ENCODE measurements at places on chromosomes 4 and X.

DNA sequence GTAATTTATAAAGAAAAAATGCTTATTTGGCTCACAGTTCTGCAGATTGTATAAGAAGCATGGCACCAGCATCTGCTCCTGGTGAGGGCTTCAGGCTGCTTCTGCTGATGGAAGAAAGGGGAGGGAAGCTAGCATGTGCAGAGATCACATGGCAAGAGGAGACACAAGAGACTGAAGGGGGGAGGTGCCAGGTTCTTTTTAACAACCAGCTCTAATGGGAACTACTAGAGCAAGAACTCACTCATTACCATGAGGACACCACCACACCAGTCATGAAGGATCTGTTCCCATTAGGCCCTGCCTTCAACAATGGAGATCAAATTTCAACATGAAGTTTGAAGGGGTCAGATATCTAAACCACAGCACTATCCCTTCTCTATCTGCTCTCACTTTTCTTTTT is 9.4 kb upstream of the COPS4 start:
- no peaks in the 10 kb centered on the region for H3K4me1 ChIP-seq
- no peak overlapping the region for H3K27ac ChIP-seq
- H3K27me3 ChIP-seq = peaks cover 10% of the 10 kb centered on the region
- DNase-seq = no peak
- no peak overlapping the region for H3K4me3 ChIP-seq
- no peaks in the 10 kb centered on the region for H3K36me3 ChIP-seq

DNA sequence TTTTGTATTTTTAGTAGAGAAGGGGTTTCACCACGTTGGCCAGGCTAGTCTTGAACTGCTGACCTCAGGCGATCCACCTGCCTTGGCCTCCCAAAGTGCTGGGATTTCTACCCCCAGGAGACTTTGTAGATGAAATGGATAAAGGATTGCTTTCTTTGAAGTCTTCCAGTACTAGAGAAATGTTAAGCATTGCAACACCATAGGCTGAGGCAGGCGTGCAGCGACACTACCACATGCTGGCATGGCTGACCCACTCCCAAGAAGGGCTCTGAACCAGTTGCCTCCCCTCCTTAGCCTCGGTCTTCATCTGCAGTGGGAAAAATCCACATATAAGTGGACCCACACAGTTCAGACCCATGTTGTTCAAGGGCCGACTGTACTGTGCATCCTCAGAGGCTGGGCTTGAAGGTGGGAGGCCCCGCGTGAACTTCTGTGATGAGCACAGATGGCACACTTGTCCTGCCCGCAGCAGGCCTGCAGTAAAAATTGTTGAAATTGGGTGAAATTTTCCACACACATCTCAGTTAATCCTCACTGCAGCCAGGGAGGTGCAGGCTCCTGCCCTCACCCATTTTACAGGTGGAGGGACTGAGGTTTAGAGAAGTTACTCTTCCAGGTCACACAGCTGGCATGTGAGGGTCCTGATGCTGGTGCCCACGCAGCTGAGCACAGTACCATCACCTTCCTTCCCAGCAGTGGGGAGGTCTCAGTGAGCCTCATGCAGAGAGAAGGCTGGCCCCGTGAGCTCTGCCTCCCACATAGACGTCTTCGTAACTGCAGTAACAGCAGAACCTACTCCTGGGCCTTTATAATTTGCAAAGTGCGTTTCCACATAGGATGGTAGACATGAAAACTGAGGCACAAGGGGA is 35.5 kb downstream of the HTRA3 start:
- no peak for DNase-seq
- peaks cover 56% of the 10 kb centered on the region for H3K27me3 ChIP-seq

DNA sequence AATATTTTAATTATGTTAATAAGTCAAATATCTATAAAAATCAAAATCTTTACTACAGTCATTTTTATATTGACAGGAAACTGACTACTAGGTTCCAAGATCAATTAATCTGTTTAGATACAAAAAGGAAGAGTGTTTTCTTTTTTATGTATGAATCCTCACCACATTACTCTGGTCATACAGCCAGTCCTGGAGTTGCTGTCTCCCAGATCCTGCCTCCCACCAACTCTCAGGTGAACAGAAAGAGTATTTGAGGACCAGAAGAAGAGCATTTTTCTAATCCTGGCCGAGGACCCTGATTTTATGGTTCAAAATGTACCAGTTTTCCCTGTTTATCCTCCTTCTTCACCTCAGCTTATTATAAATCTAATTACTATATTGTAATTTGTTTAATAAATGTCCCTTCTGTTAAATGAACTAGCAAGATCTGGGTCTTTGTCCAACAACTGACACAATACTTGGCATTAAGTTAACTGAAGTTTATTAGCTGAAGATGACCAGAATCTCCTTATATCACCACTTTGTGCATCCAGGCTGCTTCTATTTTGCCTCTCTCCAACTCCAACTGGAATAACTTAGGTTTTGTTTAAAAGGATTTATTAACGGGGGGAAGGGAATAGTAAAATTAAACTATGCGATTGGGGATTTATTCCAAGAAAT is 224.4 kb upstream of the PCDH7 start:
- no peak overlapping the region for H3K4me3 ChIP-seq
- no peak for DNase-seq
- H3K27me3 ChIP-seq = no peaks in the 10 kb centered on the region
- no peaks in the 10 kb centered on the region for H3K4me1 ChIP-seq

DNA sequence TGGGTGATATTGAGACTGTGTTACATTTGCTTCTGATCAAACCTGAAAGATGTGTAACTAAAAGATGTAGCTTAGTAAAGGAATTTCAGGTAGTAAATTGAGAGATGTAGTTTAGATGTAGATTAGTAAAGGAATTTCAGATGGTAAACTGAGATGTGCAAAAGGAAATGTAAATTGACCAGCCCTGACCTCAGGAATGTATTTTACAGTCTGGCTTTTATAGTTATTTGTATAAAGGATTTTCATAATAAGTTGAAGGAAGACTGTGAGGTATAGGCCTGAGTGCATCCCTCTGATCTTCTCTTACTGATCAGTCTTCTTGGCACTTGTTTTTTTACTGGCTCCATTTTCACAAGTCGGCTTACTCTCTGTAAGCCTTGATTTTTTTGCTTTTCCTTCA is 3.2 kb downstream of the KLHL2 start:
- no peak overlapping the region for H3K27ac ChIP-seq
- H3K4me1 ChIP-seq = peaks cover 7% of the 10 kb centered on the region
- H3K36me3 ChIP-seq = no peaks in the 10 kb centered on the region
- no peak for DNase-seq

DNA sequence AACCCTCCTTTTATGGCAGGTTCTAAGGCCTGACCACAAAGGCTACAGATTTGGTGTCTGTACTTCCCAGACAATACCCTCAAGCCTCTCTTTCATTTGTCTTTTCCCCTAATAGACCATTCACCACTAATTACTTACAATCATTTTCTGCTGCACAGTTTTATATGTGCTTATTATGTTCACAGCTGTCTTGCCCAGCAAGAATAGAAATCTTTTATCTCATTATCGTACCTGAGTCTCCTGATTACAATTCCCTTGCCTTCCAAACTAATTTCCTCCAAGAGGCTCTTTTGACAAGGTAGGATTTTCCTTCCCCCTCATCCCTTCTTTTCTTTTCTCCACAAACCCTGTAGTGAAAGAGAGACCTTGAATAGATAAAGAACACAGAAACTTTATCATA is 352.5 kb upstream of the FMR1 start:
- no peak overlapping the region for H3K27ac ChIP-seq
- DNase-seq = no peak
- H3K27me3 ChIP-seq = no peaks in the 10 kb centered on the region
- H3K4me3 ChIP-seq = no peak overlapping the region
- H3K36me3 ChIP-seq = no peaks in the 10 kb centered on the region

DNA sequence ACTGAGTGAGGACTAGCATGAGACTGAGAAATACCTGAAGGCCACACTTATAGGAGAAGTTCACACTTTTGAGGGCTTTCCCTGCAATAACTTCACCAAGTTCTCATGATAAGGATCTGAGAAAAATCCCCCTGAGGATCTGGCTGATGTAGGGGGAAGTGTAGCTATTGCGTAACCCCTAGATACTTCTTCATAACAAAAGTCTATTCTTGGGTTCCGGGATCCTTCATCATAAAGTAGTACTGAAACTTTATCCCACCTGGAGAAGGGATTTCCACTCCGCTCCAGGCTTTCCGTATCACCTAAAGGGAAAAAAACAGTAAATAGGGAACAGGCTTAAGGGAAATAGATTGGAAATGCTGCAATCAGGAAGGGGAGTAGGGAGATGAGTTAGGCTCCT is 13.3 kb downstream of the USP27X start:
- H3K4me1 ChIP-seq = no peaks in the 10 kb centered on the region
- H3K27ac ChIP-seq = no peak overlapping the region
- no peak for DNase-seq
- no peaks in the 10 kb centered on the region for H3K36me3 ChIP-seq
- H3K27me3 ChIP-seq = no peaks in the 10 kb centered on the region

- H3K36me3 ChIP-seq = no peaks in the 10 kb centered on the region
- H3K27ac ChIP-seq = no peak overlapping the region
- H3K27me3 ChIP-seq = peaks cover 4% of the 10 kb centered on the region
- no peak for DNase-seq
Measured at GRCh38 chr4:139858436-139859205, 193.0 kb downstream of the MGST2 start.

DNA sequence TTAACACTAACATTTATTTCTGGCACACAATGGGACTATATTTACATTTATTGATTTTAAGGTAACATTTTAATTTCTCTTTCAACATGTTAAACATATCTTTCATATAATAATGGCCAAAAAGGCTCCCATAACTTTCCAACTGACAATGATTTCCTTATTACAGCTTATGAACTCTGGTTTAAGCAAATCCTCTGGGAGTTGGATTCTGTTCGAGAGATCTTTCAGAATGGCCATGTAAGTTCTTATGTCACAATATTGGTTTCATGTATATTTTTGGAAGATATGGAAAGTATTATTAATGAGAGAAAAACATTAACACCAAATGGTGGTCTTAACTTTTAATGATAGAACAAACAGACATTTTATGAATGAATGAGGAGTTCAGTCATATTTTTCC is 4.1 kb downstream of the TDO2 start:
- no peaks in the 10 kb centered on the region for H3K36me3 ChIP-seq
- no peak overlapping the region for H3K27ac ChIP-seq
- peaks cover 2% of the 10 kb centered on the region for H3K27me3 ChIP-seq
- no peak for DNase-seq
- H3K4me3 ChIP-seq = no peak overlapping the region
- H3K4me1 ChIP-seq = no peaks in the 10 kb centered on the region

DNA sequence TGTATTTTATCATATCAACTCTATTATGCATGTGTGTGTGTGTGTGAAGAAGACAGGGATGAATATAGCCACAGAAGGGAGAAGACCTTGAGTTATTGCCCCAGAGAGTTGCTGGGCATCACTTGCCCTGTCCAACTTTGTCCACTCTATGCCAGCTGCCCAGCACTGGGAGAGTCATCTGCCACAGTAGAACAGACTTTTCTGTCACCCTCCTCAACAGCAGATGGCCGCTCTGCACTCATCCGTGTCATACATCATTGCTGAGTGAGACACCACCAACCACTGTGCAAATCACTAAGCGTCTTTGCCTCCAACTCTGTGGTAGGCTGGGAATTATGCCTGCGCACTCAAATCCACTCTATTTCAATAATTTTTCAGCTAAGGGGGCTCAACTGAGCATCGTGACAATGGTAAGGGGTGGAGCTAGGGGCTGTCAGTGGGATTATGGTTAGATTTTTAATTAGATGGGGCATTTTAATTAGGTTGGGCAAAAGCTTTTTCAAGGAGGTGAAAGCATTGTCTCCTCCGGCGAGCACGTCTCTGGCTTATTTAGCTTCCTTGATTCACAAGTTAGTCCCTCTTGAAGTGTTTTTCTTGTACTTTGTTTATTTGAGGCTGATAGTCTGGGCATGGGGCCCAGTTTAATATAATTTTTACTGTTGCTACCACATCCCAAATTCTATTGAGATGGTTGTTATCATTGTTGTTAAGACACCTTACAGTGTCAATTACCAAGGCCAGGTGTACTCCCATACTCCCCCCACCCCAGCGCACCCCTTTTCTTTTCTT is 100.1 kb upstream of the KLF3 start:
- no peaks in the 10 kb centered on the region for H3K27me3 ChIP-seq
- H3K4me3 ChIP-seq = no peak overlapping the region

- H3K4me3 ChIP-seq = no peak overlapping the region
- no peaks in the 10 kb centered on the region for H3K27me3 ChIP-seq
- no peak overlapping the region for H3K27ac ChIP-seq
Measured at GRCh38 chrX:68461093-68461492, 27.8 kb upstream of the OPHN1 start.

GRCh38 chr4:36111172-36111571 is 133.1 kb downstream of the ARAP2 start:
- no peak overlapping the region for H3K27ac ChIP-seq
- peaks cover 43% of the 10 kb centered on the region for H3K36me3 ChIP-seq
- no peak overlapping the region for H3K4me3 ChIP-seq
- no peaks in the 10 kb centered on the region for H3K4me1 ChIP-seq

- H3K36me3 ChIP-seq = peaks cover 23% of the 10 kb centered on the region
- DNase-seq = no peak
- no peaks in the 10 kb centered on the region for H3K27me3 ChIP-seq
- no peaks in the 10 kb centered on the region for H3K4me1 ChIP-seq
Measured at GRCh38 chr4:8394061-8394519, 46.4 kb downstream of the ACOX3 start.

GRCh38 chrX:5733501-5733900 is 495.2 kb downstream of the NLGN4X start:
- no peak overlapping the region for H3K4me3 ChIP-seq
- H3K27me3 ChIP-seq = no peaks in the 10 kb centered on the region
- no peaks in the 10 kb centered on the region for H3K4me1 ChIP-seq
- DNase-seq = no peak

- H3K36me3 ChIP-seq = no peaks in the 10 kb centered on the region
- H3K27ac ChIP-seq = no peak overlapping the region
- no peak for DNase-seq
Measured at GRCh38 chr4:144298519-144298918, 158.0 kb upstream of the GYPA start.

GRCh38 chrX:118644378-118644777 is 83.0 kb upstream of the IL13RA1 start:
- no peaks in the 10 kb centered on the region for H3K27me3 ChIP-seq
- H3K27ac ChIP-seq = no peak overlapping the region
- no peak overlapping the region for H3K4me3 ChIP-seq
- H3K36me3 ChIP-seq = peaks cover 4% of the 10 kb centered on the region

GRCh38 chrX:13179100-13179499 is 134.7 kb upstream of the FAM9C start:
- peaks cover 4% of the 10 kb centered on the region for H3K4me1 ChIP-seq
- no peak for DNase-seq
- no peaks in the 10 kb centered on the region for H3K27me3 ChIP-seq

- peaks cover 15% of the 10 kb centered on the region for H3K4me1 ChIP-seq
- H3K27me3 ChIP-seq = no peaks in the 10 kb centered on the region
- no peak within 1 kb of the TSS for H3K4me3 ChIP-seq
- H3K36me3 ChIP-seq = no peaks in the 10 kb centered on the region
- no peak for DNase-seq
- no peak within 1 kb of the TSS for H3K27ac ChIP-seq
Measured at GRCh38 chrX:106919932-106920452, at the start of gene CLDN2. Gene CLDN2 (plus strand): TSS chrX:106920402. CDS start chrX:106928229, 7,827 bp downstream.

- H3K4me1 ChIP-seq = no peaks in the 10 kb centered on the region
- no peak overlapping the region for H3K4me3 ChIP-seq
- H3K36me3 ChIP-seq = no peaks in the 10 kb centered on the region
- no peak for DNase-seq
- H3K27ac ChIP-seq = no peak overlapping the region
- no peaks in the 10 kb centered on the region for H3K27me3 ChIP-seq
Measured at GRCh38 chrX:42276982-42277690, 353.8 kb upstream of the CASK start.

Measured in T-cell (primary cell).